Choroid plexus epithelial cell (primary cell): ENCODE measurements at places on chromosomes 7 and 10.
A peak's percentile ranks its signal among the peaks of the same experiment; 100 is the strongest.

DNA sequence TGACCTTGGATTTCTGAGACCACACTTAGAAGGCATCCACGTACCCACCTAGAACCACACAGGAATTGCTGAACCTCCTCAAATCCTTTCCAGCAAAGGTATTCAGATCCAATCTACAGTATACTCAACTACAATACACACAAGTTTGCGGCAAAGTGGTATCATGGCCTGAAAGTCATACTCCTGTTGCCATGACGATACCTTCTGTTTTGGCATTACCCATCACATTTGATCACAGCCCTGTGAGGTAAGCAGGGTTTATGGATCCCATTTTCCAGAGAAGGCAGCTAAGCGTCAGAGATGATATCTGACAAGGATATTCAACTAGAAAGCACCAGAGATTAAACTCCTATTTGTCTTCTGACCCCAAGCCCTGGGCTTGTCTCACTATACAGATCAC, 32.8 kb downstream of the SGMS1 start:
- DNase-seq, result no peak

DNA sequence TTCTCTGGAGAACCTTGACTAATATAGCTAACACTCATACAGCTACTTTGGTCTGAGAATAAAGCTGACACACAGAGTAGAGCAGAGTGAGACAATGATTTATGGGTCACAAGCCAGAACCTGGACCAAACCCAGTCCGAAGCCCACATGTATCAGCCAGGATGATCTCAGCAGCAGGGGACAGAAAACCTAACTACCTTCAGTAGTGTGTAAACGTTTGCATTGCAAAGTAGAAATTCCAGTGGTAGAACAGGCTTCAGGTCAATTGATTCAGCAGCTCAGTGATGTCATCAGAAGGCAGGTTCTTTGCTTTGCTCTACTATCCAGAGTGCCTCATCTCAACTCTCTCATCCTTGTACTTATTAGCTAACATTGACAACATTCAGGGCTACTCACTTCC, 62.5 kb upstream of the PALS2 start:
- no peak for DNase-seq

GRCh38 chr10:21289961-21290360, 235.5 kb downstream of the SKIDA1 start:
- DNase-seq, result no peak

DNA sequence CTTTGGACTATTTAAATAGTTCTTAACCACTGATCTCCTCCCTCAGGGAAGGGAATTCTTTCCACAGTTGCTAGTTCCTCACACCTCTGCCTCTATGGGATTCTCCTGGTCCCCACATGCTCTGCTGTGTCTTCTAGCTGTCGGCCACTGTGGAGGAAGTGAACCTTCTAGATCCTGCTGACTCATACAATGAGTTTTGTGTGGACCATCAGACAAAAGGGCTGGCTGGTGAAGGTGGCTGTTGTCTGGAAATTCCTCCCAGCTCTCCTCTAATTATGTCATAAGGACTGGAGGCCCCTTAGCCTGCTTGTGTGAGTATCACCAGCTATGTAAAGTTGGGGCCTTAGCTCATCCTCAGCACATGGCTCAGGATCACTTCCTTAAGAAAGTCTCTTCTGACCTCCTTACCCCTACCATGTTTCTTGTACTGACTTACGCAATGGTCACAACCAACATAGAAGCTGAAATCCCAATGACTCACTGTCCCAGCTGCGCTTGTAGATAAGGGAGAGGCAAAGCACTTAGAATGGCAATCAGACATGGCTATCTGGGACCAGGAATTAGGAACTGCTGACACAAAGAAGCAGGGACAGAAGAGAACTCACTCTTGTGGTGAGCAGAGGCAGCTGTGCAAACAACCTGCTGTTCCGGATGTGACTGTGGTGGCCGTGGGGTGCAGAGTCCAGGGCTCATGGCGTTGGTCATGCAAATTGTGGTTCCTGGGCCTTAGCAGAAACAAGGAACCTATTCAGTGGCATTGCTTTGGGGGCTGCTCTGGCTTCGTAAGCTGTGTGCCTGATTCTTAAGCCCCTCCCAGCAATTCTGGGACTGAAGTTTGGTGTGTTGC, 2.5 kb upstream of the MACC1 start:
- peak; percentile 95 for DNase-seq

GRCh38 chr7:96837593-96837992, 127.9 kb upstream of the SEM1 start:
- no peak for DNase-seq
